Activated CD4-positive, CD25-positive, alpha-beta regulatory T cell treated with anti-CD3 and anti-CD28 coated beads, Interleukin-2, amount 50 U/mL, for 16 hours (primary cell): ENCODE measurements at places on chromosomes 2 and 18.

DNA sequence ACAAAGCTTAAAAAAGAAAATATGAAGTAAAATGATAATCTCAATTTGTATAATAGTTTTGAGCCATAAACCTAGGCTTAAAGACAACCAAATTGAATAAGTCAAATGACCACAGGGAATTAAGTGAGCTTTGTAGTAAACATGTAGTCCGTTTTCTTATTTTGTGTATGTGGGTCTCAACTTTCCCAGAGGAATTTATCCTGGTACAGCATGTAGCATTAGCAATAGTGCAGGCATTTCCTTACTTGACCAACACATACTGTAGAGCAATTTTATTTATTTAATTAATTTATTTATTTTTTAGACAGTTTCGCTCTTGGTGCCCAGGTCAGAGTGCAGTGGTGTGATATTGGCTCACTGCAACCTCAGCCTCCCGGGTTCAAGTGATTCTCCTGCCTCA is 37.5 kb upstream of the MTCL1 start:
- DNase-seq, result no peak

- no peak for DNase-seq
Measured at GRCh38 chr2:17858064-17858463, 20.4 kb upstream of the KCNS3 start.

DNA sequence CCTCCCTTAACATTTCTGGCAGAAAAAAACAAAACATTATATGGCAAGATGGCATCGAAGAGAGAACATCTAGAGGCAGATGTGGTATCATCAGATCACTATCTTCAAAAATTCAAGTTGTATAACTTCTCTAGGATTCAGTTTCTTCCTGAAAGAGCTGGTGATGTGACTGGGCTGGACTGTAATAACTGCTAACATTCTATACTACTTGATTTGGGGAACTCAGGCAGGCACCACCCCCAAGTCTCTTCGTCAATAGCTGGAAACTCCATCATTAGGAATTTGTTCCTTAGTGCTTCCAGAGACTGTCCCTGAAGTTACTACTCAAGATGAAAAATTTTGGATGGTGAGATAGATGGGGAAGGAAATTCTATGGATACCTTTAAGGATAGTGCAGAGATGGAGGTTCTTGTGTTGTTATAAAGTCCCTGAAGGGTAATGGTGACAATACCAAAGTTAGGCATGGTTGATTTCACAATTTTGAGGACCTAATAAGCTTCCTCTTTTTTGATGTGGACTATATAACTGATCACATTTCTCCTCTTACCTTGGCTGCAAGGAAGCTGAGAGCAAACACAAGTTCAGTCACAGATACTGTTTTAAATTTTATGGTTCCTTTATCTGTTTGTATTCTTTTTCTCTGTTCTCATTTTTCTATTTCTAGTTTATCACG is 59.1 kb upstream of the PGAP1 start:
- no peak for DNase-seq

DNA sequence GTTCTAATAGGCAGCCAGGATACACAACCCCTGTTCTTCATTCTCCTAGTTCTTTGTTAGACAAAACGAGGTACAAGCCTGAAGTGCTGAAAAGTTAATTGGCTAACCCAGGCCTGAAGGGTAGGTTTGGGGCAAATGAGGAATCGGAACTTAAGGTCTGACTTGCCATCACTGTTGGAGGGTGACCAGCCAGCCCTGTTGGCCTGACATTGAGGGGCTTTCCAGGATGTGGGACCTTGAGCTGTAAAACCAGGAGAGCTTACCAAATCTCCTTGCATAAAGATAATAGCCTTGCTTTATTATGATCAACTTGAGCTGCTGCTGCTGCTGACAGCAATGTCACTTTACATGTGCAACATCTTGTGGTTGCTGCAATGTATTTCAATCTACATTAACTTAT is 256.0 kb downstream of the VAPA start:
- no peak for DNase-seq

GRCh38 chr18:31617031-31617717 is 25.5 kb downstream of the TTR start:
- no peak for DNase-seq

GRCh38 chr2:37589298-37589697 is 82.1 kb downstream of the CDC42EP3 start:
- no peak for DNase-seq

- DNase-seq, result no peak
Measured at GRCh38 chr2:176035013-176035691, 33.1 kb upstream of the LNPK start.

GRCh38 chr2:7709907-7710306 is 792.7 kb downstream of the RNF144A start:
- no peak for DNase-seq

- DNase-seq, result no peak
Measured at GRCh38 chr18:10377956-10378355, 76.5 kb upstream of the APCDD1 start.

DNA sequence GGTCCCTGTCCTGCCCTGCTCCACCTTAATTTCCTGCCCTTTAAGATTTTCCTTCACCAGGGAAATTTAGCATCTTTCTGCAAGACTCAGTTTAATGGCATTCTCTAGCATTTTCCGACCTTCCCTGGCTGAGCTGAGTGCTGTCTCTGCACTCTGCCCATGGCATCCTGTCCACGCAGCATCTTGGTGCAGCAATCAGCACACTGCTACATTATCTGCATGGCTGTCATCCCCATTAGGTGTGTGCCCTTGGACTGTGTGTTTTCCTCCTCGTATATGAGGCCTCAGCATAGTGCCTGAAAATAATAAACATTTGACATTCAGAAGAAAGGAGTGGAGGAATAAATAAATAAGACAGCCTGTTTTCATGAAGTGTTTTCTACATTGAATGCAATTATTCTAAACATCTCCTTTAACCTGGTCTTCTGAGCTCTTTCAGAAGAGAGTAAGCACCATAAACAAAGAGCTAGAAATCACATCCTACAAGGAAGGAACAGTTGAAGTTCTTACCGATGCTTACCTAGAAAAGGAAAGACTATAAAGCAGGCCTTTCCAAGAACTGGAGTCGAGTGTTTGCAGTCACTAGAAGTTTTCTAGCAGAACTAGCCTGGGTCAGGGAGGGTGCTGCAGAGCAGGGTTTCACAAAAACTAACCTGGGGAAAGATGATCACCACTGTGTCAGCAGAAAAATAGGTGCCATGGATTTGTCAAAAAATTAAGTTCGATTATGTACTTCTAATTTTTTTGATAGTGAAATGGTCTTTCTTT is 131.4 kb upstream of the ITGB6 start:
- no peak for DNase-seq

DNA sequence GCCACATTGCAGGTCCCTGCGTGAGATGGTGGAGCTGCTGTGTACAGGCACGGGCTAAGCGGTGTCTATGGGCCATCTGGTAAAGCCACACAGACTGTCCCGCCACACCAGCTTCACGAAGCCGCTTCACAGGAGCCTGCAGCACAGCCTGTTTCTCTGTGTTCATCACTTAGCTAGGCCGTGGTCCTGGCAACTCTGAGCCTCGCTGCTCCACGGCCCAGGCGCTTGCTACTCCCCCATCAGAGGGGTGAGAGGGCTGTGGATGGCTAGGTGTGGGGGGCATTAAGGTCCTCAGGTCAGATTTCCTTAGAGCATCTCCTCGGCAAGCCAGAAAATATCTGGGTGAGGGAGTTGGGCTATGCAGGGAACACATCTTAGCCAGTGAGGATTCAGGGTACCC is 225.7 kb downstream of the GLI2 start:
- no peak for DNase-seq

GRCh38 chr2:262117-262516 is 1.7 kb downstream of the SH3YL1 start:
- no peak for DNase-seq

DNA sequence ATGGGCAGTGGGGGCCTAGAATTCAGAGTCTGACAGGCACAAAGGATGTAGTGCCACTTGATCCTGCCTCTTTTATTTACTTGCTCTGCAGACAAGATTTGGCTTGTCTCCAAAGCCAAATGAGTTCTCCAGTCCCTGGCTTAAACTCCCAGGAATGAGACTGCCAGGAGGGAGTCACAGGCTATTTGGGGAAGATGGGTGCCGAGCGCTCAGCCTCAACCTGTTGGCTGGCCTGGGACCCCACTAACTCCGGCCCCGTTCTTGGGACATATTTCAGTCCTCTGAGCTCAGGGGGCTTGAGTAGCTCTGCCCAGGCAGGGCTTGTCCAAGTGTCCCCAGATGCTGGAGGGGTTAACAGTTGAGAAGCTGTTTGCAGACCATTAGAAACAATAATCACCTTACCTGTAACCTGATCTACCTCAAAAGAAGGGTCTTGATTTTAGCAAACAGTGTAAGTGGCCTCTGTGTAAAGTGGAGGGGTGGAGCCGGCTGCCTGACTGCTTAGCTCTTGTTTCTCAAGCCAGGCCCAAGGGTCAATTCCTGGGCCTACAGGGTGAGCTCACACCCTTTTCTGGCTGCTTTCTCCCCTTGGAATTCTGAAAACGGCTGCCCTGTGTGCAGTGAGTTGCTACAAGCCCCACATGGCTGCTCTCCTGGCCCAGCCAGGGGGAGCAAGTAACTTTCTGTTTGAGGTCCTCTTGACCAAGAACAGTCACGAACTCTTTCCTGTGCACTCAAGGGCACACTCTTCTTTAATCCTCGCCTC is 27.1 kb upstream of the FZD5 start:
- no peak for DNase-seq

- DNase-seq, result no peak
Measured at GRCh38 chr2:171412571-171413175, 21.1 kb downstream of the METTL8 start.

GRCh38 chr2:62643100-62643471 is 62.4 kb upstream of the EHBP1 start:
- DNase-seq, result no peak

DNA sequence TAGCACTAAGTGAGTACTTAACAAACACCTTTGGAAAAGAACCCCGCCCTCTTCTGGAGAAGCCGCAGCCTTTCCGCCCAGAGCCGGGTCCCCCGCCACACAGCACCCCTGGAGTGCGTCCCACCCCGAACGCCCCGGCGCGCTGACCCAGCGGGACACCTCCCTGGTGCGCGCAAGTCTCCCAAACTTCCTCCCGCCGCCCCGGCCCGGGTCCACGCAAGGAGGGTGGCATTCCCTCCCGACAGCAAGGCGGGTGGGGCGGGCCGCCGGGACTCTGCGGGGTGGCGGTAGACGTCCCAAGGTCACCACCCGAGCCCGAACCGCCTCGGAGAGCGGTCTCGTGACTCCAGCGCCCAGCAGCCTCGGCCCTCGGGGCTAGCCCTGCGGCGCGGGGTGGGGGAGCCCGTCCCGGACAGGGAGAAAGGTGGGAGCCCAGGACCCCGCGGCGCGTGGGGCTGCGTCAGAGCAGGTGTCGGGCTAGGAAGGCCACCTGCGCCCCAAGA is 598 bp downstream of the CCDC93 start:
- DNase-seq, result no peak

DNA sequence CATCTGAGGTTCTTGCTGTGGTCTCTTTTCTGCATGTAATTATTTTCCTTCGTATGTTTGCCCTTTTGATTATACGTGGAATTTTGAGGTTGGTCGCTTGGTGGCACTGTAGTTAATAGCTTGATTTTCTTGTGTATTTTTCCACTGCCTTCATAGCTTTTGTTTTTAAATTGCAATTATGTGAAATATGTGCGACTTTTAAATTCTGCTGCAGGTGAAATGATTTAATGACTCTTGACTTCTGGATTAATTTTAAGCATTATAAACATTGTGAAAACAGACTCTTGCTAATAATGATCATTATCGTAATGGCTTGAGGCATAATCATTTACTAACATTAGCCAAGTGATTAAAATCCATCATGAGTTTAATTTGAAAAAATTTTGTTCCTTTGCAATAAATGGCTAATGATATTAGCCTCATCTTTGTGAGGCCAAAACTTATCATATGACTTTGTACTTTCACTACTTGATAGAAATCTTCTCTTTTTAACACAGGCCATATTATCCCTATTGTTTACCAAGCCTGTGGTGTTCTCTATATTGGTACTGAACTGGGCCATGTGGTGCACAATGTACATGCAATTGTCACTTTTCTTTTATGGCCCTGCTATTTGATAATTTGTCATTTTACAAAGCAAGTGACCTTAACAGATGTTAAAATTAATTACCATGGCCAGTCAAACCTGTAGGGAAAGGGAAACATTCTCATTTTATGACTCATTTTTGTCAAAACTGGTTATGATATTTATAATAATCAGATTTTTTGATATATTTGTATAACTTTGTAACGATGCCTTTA is 62.8 kb upstream of the NEUROD1 start:
- DNase-seq, result no peak

DNA sequence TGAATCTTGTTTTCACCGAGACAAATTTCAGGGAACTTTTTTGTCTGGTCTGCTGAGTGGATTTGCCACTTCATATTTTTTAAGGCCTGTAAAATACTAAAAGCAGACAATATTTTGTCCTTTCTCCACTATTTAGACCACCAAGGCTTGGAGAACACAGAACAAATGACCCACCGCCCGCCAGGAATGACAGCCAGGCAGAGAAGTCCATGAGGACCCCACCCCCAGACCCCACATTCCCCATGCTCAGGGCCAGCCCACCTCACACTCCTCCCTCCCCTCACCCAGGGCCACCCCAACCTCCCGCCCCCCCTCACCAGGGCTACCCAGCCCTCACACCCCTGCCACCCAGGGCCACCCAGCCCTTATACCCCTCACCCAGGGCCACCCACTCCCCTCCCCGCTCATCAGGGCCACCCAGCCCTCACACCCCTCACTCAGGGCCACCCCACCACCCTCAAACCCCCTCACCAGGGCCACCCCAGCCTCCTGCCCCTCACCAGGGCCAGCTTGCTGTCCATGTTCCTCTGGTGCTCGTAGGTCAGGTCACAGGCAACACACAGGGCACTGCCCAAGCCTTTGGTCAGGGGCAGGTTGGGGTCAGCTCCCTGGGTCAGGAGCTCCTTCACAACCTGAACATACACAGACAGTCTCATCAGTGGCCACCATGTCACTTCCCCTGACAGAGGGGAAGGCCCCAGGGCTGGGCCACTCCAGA is 50.6 kb downstream of the ANKMY1 start:
- DNase-seq, result no peak

DNA sequence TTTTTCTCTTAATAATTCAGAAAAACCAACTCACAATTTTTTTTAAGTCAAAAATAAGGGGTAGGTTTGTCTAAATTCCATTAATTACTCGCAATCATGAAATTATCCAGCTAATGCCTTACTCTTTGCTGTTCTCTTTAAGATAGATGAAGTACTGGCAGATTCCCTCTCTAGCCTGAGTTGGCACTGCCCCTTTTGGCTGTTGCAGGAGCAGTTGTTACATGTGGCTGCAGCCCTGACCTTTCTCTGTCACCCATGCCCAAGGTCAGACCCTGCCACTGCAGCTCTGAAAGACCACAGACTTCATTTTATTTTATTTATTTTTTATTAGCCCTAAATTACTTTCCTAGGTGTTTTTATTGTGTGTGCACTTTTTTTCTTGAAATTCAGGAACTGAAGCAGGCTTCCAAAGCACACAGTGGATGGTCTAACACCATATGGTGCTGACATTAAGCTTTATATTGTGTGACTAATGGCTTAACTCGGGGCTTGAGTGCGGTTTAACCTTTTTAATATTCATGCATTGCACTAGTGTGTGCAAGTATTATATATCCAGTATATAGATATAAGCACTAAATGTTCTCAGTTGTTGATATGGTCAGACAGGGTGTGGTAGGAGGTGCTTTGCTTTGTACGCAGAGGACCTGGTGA is 313.0 kb downstream of the CDH2 start:
- DNase-seq, result no peak
